ENCODE measurements at places on chromosomes 3 and 15.
A peak's percentile ranks its signal among the peaks of the same experiment; 100 is the strongest.

- no peak for DNase-seq
Measured at GRCh38 chr3:72296477-72297111, 511.6 kb upstream of the PROK2 start.

DNA sequence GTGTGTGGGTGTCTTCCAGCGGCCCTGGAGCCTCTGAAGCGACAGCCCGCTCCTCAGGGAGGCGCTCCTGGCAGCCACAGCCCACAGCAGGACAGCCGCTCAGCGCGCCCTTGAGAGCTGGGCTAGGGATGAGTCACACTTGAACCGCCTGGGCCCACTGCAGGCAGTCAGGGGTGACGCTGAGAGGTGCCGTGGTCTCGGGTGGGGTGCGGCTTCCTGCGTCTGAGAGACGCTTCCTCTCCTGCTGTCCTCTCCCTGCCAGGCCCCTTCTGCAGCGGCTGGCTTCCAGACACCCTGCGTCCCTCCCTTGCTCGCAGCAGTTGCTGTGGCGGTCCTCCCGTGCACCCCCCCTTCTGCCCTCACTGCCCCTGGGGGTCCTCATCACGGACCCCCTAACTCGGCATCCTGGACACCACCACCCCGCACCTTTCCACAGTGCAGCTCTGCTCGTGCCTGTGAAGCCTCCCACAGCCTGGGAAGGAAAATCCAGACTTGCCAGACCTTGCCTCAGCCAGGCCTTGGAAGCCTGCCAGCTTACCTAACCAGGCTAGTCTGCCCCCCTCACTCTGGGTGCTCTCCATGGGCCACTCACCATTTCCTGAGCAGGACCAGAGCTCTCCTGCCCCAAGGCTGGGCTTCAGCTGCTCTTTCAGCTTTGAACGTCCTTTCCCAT is 1.1 kb upstream of the SPTBN5 start:
- DNase-seq = no peak

- DNase-seq = peak; percentile 56
Measured at GRCh38 chr15:23565395-23566070, at the start of gene MKRN3. MKRN3 (plus strand) TSS chr15:23565674; CDS start chr15:23565783, 109 bp downstream.

GRCh38 chr15:58484791-58485600 is 53.2 kb downstream of the LIPC start:
- DNase-seq = no peak

DNA sequence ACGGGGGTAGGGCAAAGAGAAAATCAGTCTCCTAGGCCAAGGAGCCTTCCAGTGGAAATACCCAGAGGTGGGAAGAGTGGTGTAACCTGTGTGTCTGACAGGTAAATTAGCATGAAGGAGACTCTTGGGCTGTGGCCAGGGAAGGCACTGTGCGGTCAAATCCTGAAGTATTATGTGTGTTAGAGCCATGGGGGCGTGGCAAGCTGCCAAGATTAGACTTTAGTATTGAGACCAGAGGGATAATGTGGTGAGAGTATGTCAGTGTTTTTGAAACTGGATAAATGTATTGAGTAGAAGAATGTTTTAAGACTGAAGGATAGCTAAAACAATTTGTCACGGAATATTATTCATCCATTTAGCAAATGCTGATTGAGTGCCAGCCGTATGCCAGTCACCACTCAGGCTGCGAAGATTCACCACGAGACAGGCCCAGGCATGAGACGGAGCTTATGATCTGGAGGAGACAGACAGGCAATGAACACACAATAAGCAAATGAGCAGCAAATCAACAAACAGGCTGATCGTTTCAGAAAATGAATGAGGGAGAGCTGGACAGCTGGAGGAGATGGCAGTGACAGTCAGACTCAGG is 445.9 kb downstream of the MCTP2 start:
- DNase-seq = no peak

GRCh38 chr3:69290006-69290405 is 95.9 kb downstream of the FRMD4B start:
- no peak for DNase-seq

- no peak for DNase-seq
Measured at GRCh38 chr3:174242311-174243041, 616.7 kb upstream of the NAALADL2 start.

DNA sequence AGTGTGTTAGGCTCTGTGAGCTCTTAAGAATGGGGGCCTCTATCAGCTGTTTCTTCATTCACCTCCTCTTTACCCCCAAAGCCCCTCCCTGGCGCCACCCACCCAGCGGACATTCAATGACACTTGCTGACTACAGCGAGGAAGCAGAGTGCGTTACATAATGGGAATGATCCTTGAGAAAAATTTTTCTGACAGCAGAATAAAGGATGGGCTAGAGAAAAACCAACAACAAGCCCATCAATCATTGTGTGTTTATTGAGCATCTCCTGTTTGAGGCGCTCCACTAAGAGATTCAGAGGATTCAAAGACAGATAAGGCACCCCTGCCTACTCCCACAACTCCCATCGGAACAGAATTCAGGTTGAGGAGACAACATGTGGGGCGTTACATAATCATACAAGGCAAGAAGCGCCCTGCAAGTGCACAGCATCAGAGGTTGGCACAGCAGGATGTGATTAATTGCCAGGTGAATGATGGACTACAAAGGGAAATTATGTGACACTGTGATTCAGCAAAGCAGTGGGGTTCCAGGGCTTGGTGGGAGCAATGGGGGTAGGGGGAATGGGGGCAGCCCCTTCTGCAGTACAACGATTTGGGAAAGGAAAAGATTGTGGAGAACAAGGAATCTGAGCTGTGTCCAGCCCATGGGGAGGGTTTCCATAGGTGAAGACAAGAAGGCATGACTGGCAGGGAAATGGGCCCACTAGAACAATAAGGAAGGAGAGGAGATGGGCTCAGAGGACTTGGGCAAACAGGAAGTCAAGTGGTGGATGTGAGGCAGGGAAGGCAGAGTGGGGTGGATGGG is 141.3 kb upstream of the ATP2B2 start:
- no peak for DNase-seq

DNA sequence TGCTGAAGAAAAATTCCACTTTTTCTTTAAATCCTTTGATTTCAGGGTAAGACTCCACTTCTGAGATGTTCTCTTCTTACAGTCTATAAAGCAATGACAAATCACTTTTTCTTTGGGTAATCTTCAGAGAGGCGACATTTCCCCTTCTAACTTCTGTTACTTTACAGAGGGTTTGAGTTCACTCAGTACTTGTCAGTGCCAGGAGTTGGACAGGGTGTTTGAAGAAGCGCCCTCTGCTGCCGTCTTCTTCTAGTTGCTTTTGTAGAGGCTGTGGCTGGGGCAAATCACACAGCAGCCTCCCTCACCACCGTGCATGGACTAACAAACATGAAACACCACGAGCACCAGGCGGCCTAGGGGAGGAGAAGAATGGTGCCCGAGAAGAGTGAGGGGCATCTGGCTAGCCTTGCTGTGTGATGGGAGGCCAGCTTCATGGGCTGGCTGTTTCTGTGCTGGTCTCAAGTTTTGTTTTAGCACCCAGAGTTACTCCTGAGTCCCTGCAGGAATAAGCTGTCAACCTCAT is at the start of gene CD80:
Gene CD80, minus strand, starts transcription at position 174 of the 523 bp plus-strand sequence. CDS start 1,886 bp downstream, outside the sequence.
- peak; percentile 71 for DNase-seq

DNA sequence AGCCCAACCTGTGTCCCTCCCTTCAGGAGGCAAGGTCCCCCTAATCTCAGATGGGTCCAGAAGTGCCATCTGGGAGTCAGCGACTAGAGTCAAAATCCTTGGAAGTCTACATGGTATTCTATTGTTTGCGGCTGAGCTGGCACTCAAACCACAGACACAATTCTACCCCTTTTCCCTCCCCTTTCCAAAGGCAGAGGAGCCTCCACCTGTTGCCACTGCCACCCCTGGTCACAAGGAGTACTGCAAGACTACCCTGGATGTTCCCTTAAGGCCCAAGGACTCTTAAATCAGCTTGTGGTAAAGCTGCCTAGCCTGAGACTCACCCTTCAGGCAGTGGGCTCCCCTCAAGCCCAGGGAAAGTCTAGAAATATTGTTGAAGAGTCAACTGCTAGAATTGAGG is 4.3 kb upstream of the OR5H6 start:
- peak; percentile 19 for DNase-seq

- no peak for DNase-seq
Measured at GRCh38 chr15:98147415-98147814, 186.9 kb downstream of the ARRDC4 start.

DNA sequence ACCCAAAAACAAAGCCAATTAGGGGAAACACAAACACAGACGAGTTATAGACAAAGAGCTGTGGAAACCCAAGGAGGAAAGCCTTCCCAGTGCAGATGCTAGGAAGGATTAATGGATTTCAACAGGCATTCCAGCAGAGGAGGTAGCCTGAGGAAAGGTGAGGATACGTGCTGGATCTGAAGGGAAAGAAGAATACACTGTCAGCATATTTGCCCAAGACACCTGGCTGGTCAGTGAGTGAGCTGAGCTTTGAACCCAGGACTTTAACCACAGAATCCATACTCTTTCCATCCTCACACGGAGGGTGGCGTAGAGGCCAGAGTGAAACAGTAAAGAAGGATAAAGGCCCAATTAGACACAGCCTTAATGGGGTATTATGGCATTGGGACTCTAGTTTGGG is 9.1 kb upstream of the BFSP2 start:
- no peak for DNase-seq

DNA sequence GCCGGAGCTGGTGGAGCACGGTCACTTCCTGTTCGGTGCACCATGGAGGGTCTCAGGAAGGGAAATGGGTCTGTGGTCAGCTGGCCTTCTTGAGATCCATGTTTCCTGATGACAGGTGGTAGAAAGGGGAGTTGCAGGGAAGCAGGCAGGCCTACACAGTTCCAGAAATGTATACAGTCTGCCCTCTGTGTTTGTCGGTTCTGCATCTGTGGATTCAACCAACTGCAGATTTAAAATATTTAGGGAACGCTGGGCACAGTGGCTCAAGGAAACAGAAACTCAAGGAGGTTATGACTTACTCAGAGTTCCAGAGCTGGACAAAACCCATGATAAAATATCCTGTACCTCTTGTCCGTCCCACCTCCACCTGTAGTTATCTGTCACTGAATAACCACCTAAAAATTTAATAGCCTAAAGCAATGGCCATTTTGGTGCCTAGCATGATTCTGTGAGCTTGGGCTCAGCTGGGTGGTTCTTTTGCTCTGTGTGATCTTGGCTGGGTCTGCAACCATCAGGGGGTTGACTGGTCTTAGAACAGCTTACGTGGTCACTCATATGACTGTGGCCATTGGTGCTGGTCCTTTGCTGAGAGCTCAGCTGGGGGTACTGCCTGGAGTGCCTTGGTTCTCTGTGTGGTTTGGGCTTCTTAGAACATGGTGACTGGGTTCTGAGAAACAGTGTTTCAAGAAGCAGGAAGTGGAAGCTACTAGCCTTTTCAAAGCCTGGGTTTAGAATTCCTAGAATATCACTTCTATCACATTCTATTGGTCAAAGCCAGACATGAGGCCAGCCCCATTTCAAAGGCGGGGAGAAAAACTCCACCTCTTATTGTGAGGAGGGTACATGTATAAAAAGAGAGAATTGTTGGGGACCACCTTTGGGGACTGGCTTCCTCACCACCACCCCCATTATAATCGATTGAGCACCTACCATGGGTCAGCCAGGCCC is 239.7 kb upstream of the BHLHE40 start:
- DNase-seq = no peak

DNA sequence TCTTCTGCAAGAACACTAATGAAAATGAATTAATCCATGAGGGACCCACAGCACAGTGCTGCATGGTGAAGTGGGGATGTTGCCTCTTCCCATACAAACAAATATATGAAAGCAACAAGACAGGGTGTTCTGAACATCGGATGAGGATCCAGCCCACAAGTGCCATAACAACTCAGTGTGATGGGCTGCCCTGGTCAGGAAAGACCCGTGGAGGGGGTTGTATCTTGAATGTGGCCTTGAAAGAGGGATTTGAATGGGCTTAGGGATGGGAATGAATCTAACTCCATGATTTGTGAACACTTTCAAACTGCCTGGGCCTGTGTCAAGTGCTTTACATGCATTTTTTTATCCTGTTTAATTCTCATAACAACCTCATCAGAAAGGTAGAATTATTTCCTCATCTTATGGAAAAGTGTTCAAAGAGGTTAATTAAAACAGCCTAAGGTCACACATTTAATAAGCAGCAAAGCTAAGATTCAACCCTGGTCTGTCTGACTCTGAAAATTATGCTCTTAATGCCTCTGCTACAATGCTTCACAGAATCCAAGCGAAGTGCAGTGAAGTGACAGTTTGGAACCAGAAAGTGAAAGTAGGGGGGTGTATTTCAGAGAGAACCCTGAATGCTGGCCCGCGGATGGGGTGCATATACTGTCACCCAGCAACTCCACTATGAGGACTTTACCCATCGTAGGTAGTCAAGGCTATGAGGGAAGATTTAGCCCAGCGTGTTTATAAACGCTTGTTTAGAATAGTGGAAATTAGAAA is 65.6 kb upstream of the HEG1 start:
- no peak for DNase-seq

DNA sequence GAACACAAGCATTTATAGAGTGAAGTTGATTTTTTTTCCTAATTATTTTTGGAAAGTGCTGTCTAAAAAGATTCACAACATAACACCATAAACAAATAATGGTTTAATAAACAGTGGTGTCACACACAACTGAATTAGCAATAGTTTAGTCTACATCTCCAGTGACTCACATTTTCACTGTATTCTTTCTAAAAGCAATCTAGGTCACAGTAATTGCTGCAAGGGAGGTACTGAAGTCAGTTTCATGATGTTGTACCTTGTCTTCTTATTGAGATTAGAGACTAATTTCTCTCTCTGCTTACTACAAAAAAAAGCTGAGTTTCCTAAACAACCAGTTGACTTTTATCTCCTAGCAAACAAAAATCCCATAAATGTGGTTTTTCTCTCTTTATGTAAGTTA is 29.6 kb downstream of the PLSCR4 start:
- DNase-seq = no peak

GRCh38 chr15:31324186-31324585 is 2.4 kb upstream of the KLF13 start:
- no peak for DNase-seq

DNA sequence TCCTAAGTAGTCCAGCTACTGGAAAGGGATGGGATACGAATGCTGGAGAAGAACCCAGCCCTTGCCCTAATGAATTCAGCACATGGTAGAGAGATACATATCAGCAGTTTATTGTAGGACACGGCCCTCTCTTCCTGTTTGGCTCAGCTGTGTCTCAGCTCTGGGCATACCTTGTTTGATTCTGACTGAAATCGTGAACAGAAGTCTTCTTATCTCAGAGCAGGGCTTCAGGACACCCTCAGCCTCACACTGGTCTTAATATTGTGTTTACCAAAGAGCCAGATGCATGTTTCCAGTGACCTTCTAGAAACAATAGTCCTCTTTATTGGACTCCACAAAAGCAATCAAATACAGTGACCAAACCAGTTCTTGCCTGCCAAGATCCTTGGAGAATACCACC is 54.7 kb downstream of the FAM174B start:
- DNase-seq = no peak

Data from HuH-7 (cell line).